Upper lobe of left lung (tissue), 6 donors: ENCODE measurements at places on chromosomes 2 and 18.
A peak's percentile ranks its signal among the peaks of the same experiment; 100 is the strongest.

- DNase-seq = no peak
Observed at GRCh38 chr2:149057401-149057800, 18.9 kb downstream of the LYPD6B start.

DNA sequence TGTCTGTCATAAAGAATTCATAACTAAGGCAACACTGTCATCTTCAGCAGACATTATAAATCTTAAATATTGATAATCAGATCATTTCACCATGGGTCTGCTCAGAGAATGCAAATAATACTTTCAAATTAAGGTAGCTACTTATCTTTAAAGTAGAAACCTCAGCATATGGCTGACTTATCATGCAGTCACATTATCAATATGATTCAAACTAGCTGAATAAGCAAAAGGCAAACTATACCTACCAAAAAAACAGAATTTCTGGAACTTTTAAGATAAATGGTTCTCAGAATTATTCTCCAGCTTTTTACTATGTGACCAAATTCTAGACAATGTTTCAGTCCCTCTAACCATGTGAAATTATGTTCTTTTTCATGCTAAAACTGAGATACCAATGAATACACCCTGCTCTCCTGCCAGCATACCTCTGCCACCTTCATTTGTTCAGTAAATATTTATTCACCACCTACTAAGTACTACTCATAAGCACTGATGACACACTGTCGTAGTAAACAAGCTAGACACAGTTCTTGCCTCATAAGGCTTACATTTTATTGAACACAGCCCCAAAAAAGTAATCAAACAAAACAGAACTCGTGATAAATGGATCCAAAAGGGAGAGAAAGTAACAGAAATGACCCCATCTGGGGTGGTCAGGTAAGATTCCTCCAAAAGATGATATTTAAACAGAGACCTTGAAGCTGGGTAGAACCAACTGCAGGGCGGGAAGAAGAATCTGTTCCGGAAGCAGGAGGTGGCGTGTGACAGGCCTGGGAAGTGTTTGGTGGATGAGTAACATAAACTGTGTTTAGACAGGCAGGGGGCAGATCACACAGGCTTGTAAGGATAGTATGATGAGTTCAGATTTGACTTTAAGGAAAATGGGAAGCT is 17.7 kb downstream of the SPIRE1 start:
- no peak for DNase-seq

DNA sequence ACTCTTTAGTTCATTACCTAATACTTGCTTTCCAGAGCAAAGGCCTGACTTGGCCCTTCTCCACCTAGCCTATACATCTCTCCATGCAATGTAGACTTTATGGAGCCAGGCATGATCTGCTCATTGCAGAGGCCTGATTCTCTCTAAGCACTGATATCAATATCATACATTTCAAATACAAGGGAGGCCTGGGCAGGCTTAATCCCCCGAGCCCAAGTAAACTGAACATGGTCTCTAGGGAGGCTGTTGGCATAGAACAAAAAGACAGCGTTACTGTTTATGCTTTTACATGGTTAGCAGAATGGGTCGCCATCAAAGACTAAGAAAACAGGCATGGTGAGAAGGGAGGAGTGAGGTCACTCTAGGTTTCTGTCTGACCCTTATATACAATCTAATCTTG is 695.1 kb downstream of the ZEB2 start:
- no peak for DNase-seq

GRCh38 chr2:43041661-43042360 is 184.6 kb downstream of the ZFP36L2 start:
- DNase-seq = no peak

DNA sequence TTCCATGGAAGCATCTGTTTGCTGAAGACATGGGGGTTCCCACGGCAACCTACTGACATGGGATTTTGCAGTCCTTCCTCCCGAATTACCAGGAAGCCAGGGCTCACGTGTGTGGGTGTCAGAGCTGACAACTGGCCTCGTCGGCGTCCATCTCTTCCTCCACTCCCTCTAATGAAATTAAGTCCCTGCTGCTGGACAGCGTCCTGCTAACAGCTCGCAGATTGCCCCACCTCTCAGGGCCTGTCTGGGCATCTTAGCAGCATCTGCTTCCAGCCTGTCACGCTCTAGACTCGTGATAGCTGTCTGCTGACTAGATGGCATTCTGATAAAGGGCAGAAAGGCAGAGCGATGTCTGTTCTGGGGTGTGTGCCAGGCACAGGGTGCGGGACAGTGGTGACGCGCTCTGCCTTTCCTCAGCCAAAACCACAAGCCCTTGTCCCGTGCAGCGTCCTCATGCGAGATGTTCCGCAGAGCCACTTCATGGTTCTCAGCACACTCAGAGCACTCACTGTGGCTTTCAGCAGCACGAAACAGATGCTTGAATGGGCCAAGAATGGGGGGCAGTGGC is 161.1 kb downstream of the ARL4C start:
- peak; percentile 78 for DNase-seq

DNA sequence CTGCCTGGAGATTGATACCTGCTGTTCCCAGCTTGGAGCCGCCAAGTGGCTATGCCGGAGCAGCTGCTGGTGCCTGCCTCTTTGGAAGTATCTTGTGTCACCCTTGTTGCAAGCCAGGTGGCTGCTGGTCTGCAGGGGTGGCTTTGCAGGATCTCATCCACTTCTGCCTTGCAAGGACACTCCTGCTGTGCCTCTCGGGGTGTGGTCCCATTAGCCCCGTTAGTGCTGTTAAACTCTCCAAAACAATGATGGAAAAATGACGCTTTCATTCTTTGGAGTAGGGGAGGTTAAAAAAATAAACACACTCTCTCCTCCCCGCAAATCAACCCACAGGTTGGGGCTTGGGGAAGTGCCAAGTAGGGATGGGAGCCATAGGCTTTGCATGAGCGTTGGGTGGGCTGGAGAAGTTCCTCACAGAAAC is 352.8 kb downstream of the RNF144A start:
- no peak for DNase-seq

GRCh38 chr2:15868186-15868585 is 72.2 kb upstream of the MYCN start:
- DNase-seq = no peak

DNA sequence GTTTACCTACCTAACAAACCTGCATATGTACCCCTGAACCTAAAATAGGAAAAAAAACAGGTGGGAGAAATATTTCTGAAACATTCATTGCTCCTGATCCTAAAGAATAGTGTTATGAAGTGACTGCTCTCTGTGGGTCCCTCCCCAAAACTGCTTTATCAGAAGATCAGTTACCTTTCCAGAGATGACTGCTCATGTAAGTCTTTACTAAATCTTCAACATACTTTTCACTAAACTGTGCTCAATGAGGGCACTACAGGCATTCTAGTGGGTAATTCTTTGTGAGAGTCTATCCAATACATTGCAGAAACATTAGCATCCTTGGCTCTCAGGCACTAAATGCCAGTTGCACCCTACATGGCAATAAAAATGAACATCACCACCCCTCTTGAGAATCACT is 189.3 kb upstream of the STK17B start:
- no peak for DNase-seq

DNA sequence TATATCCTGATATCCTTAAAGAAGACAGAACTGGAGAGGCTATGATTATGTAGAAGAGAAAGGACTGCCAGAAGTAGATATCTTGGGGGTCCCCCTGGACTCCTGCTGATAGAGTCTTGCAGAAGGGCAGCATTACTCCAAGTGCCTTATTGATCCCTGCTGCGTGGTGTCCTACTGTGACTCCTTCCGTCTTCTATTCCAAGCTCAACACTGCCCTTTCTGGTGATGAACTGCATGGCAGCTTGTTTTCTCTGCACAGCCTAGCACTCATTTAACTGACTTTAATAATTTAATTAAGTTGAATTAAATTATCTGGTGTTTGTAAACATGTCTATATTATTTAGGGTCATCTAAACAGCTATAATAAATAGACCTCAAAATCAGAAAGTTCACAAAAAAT is 194.1 kb upstream of the DSEL start:
- DNase-seq = no peak

GRCh38 chr2:181790716-181791649 is 100.5 kb upstream of the ITPRID2 start:
- DNase-seq = no peak
